Right cardiac atrium (tissue), 5 donors: ENCODE measurements at places on chromosomes 16 and 17.

DNA sequence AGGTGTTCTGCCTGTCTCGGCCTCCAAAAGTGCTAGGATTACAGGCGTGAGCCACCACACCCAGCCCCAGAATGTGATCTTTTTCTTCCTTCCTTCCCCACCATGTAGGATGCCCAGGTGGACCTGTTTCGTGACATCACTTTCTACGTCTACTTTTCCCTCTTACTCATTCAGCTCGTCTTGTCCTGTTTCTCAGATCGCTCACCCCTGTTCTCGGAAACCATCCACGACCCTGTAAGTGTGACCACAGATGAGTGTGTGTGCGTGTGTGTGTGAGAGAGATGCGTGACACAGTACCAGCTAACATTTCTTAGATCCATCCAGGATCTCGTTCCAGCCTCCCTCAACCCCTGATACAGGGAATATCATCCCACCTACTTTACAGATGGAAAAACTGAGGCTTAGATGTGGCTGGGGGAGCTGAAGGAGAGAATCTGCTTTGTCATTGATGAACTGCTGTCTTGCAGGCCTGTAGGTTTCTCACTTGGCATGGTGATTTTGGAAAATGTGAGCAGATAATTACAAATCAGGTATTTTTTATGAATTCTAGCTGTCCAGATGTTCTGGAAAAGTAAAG, 67.1 kb downstream of the ABCC1 start:
- no peak for DNase-seq

- peak; percentile 84 for DNase-seq
Observed at GRCh38 chr17:50596191-50597037, 35.9 kb downstream of the CACNA1G start.

DNA sequence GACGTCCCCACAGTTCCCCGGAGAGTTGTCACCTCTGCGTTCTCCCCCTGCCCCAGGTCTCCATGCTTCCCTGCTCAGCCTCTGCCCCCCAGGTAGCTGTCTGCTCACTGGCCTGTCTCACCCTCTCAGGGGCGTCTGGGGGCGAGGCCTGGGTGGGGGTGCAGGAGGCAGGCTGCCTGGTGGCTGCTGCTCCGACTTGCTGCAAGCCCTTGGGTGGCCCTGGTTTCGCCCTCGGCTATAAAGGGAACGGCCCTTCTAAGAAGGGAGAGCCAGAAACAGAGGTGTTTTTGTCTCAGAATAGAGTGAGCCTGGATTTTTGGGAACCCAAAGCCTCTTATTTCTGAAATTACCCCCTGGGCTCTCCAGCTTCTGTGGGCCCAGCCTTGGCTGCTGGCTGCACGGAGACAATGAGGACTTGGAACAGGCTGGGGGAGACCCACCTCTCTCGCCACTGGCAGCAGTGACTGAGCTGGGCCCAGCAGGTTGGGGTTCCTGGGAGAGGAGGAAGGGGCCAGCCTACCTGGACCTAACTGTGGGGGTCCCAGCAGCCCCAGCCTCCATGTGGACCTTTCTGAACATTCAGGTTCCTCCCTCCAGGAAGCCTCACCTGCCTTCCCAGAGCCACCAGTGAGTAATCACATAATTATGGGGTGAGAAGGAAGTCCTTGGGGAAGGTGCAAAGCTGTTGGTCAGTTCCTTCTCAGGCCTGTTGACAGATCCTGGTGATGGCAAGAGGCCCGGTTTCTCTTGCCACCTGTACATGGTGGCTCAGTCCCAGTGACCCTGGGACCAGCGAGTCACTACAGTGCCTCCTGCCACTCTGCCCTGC, 15.5 kb upstream of the SPNS2 start:
- no peak for DNase-seq

DNA sequence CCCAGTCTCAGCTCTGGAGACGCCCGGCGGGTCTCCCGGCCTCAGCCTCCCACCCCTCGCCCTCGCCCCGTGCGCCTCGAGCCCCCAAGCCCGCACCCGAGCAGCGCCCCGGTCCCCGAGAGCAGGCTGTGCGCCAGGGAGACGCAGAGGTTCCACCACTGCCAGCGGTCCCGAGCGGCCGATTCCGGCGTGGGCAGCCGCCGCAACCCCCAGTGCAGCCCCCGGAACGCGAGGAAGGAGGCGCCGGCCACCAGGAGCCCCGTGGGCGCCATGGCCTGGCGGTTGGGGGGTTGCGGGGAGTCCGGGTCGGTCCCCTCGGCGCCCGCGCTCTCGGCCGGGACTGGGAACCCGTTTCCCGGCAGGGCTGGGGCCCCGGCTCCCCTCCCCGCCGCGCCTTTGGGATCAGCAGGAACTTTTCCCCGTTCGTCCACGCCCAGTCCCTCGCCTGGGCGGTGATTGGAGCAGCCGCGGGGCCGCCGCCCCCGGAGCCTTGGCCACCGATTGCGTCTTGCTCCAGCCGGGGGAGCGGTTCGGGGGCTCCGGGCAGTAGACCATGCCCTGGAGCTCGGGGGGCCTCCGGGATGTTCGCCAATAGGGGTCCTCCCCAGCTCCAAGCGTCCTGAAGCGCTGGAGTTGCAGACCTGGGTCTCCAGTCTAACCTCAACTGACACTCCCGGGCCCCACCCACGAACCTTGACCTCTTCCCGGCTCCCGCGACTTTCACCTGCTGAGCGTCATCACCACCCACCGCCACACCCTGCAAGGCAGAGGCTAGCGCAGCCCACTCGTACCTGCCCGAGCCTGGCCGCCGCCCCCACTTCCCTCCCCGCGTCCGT, at the start of gene TLCD2:
Gene TLCD2, minus strand, starts transcription at position 407 of the 836 bp plus-strand sequence. Its CDS starts 135 bp downstream, at position 272.
- peak; percentile 92 for DNase-seq

DNA sequence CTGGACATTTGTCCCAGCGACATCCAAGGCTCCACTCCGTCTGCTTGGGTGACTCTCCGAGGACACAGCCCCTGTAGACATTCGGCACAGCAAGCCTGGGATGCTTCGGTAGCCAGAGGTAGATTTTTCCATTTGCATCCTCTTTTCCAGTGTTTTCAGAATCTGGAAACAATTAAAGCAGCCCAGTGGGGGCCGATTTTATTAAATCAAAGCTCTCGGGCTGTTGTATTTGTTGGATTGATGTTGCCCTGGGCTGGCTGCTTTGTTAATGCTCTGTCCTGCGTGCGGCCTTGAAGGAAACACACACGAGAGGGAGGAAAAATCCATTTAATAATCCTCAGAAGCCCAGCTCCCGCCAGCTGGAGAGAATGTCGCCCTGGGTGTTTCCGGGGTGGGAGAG, 158.1 kb upstream of the CIBAR2 start:
- no peak for DNase-seq

- no peak for DNase-seq
Observed at GRCh38 chr17:8160741-8161221, 2.0 kb downstream of the VAMP2 start.

- DNase-seq = no peak
Observed at GRCh38 chr17:63185420-63185819, 219.4 kb downstream of the TANC2 start.

GRCh38 chr17:29621751-29622194, 939 bp downstream of the CORO6 start:
- DNase-seq = no peak

- no peak for DNase-seq
Observed at GRCh38 chr16:86831366-86831765, 253.0 kb downstream of the FOXL1 start.

GRCh38 chr17:56926704-56927103, 12.9 kb upstream of the TRIM25 start:
- no peak for DNase-seq

- DNase-seq = no peak
Observed at GRCh38 chr17:45046537-45047125, 4.8 kb downstream of the DCAKD start.

GRCh38 chr16:85321509-85322271, 209.4 kb upstream of the CIBAR2 start:
- peak; percentile 99 for DNase-seq

DNA sequence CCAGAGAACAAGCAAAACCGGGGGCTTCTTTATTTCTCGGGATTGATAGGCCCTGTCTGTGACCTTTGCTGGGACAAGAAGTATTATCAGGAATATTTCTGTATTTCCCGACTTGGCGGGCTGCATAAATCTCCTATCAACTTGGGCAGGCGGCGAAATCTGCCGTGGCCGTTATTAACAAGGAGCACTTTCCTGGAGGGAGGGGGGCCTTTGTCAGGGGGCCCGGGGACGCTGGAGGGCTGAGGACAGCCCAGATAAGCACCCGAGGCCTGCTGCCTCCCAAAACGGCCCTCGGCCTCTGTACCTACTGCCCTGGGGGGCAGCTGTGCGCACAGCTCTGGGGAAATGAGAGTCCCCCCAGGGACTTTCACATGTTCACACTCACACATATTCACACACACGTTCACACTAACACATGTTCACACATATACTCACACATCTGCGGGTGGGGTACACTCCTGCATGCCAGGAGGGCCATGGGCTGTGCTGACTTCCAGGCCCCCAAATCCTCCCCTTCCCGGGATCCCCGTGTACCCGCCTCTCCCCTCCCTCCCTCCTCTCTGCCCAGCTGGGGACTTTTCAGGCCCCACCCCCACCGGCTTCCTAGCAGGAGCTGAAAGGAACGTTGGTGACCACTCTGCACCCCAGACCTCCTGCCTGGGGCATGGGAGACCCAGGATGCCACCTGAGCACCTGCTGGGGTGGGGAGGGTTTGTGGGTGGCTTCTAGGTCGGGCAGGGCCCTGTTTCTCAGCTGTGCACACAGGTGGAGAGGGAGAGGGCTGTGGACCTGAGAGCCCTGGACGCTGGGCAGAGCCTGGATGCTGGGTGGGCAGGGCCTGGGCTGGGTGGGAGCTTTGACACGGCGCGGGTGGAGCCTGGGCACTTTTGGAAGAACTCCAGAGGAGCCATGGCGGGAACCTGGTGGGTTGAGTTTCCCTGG, 24.3 kb upstream of the GSE1 start:
- no peak for DNase-seq

GRCh38 chr16:57800200-57801097, 1.8 kb downstream of the KIFC3 start:
- DNase-seq = no peak

GRCh38 chr17:82882715-82883418, 43.0 kb upstream of the ZNF750 start:
- DNase-seq = peak; percentile 75

DNA sequence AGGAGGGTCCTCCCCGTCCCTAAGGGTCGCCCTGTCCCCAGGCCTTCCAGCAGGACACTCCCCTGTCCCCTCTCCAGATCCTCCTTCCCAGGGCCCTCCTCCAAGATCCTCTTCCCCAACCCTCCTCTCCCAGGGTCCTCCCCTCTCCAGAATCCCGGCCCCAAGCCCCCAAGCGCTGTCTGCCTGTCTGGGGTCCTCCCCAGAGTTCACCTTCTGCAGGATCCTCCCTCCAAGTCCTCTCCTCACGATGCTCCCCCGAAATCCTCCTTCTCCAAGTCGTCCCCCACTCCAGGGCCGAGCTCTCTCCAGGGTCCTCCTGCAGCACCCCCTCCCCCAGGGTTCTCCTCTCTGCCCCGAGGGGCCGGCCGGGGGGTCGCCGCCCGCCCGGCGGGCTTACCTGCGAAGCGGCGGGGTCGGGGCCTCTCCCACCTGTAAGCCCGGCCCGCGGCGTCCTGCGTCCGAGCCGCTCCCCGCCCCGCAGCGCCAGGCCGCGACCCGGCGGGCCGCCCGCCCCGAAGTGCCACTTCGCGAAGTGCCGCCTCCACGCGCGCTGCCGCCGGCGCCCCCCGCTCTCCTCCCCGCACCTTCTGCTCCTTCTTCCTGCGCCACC, 678 bp upstream of the BAIAP2 start:
- no peak for DNase-seq

DNA sequence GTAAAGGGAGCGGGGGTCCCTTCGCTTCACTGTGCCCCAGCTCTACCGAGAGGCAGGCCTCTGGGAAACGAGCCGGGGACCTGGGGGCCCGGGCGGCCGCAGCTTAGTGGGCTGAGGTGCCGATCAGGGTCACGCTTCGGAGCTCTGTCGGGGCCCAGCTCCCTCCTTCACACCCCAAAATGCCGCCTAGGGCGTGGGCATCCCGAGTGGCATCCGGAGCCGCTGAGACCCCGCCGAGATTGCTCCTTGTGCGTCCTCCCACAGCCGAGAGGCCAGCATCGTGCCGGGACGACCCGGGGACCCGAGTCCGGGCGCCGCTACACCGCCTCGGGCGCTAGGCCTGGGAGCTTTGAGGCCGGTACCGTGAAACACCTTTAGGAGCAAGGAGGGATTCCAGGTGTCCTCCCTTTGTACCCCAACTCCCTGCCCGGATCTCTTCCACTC, 1.3 kb downstream of the SALL1 start:
- DNase-seq = no peak

DNA sequence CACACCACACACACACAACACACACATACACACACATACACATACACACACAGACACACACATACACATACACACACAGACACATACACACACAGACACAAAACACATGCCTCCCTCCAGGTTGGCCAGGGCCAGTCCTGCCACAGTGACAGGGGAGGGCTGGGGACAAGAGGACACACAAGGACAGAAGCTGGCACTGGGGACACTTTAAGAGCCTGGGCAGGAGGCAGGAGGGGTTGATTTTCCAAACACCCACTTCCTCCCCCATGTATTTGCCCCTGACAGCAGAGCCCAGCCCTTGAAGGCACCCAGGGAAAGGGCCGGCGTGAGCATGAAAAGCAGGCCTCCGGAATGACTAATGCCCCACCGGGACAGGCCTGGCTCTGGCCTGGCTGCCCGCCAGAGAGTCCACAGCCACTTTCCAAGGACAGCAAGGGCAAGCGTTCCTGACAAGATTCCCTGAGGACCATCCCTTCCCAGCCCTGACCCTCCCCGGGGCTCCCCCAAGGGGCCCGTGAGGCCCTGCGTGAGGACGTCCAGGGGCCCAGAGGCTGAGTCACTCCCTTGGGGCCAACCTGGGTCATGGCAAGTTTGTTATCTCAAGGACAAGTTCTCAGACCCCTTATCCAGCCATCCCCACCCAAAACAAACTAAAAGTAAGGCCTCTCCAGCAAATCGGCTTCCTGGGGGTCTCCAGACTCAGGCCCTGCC, 235.6 kb downstream of the ZNF423 start:
- peak; percentile 90 for DNase-seq

DNA sequence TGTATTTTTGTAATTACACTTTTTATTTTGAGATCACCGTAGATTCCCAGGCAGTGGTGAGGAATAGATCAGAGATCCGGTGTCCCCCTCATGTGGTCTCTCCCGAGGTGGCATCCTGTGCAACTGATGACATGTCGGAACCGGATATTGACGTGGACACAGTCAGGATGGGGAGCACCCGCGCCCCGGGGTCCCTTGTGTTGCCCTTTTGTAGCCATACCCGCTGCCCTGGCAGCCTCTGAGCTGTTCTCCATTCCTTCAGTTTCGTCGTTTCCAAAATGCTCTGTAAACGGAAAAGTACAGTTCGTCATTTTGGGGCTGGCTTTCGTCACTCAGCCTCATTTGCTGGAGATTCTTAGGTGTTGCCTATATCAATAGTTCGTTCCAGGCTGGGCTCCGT, 14.2 kb downstream of the JPH3 start:
- no peak for DNase-seq

- peak; percentile 77 for DNase-seq
Observed at GRCh38 chr16:86018487-86018886, 119.5 kb downstream of the IRF8 start.
